ENCODE measurements at places on chromosomes 6 and 20.
A peak's percentile ranks its signal among the peaks of the same experiment; 100 is the strongest.

DNA sequence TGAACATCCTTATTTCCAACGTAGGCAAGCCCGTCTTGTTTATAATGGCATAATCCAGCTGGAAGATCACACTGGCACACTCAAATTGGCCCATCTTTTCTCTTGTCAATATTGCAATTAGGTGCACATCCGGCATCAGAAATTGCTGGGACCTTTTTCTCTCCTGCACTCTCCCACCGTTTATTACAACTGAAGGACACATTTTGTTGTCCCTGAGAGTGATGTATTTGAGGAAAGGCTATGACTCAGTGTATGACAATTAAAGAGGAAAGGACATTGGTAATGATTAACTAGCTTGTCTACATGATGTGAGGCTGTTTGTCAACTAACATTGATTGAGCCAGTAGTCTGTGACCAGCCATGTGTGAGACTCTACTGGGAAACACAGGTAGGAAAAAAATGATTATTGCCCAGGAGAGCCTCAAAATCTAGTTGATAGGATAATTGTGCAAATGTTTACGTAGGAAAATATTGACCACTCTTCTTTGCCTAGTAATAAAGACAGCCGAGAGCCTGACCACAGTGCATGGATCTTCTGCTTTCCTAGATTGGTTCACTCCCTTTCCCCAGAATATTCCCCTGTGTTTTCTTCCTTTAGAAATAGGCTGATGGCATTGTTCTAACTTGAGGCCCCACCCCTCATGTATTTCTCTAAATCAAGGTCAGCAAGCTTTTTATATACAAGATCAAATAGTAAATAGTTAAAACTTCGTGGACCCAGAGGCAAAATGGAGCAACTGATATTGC, 230.0 kb upstream of the BTBD3 start:
- no peak for DNase-seq

GRCh38 chr6:6604566-6604965, 16.0 kb downstream of the LY86 start:
- DNase-seq, result no peak

DNA sequence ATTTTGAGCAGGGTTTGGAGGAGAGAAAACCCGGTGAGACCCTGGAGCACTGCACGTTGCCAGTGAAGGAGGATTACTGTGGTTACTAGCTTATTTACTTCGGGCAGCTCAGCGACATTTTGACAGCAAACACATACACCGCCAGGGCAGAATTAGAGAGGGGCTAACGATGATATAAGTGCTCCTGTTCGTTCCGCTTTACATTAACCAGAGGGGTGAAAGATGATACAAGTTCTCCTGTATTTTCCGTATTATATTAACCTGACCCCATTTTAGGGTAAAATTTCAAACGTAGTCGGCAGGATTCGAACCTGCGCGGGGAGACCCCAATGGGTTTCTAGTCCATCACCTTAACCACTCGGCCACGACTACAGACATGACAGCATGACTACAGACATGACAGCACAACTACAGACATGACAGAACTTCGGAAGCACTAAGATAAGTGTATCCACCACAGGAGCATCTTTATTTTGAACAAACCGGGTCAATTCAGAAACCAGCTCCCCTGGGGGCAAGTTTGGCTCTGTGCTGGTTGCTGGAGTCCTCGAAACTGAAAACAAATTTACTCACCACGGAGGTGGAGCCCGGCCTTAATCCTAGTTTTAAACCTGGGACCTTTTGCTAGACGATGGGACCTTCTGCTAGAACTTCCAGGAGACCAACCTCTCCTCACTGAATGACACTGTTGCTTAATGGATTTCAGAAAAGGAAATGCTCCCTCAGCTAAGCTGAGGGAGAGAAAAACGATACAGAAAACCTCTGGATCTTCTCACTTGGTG, 80.4 kb upstream of the ZNF184 start:
- DNase-seq, result no peak

DNA sequence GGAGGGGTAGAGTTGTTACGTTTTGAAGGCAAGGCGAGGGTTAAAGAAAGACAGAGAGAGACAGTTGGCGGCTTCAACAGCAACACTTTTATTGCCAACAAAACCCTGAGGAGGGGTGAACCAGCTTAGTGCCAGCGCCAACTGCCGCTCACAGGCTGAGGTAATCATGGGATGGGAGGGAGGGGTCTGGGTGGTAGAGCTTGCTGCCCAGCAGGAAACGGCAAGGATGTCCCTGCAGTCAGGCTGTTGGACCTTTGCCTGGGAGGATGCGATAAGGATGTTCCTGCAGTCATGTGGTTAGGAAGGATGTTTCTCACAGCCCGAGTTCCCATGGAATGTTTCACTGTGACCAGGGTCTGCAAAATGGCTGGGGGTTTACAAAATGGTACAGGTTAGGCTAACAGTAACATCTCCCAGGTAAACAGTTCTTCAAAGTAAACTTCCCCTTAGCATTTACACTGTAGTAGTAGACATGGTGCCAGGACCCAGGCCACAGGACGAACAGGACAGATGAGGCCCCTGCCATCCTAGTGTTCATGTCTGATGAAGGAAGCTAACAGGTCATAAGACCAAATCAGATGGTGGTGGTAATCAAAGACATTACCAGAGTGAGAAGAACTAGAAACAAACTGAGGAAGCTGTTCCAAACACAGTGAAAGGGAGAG, 647.3 kb upstream of the DEFB115 start:
- DNase-seq, result no peak

DNA sequence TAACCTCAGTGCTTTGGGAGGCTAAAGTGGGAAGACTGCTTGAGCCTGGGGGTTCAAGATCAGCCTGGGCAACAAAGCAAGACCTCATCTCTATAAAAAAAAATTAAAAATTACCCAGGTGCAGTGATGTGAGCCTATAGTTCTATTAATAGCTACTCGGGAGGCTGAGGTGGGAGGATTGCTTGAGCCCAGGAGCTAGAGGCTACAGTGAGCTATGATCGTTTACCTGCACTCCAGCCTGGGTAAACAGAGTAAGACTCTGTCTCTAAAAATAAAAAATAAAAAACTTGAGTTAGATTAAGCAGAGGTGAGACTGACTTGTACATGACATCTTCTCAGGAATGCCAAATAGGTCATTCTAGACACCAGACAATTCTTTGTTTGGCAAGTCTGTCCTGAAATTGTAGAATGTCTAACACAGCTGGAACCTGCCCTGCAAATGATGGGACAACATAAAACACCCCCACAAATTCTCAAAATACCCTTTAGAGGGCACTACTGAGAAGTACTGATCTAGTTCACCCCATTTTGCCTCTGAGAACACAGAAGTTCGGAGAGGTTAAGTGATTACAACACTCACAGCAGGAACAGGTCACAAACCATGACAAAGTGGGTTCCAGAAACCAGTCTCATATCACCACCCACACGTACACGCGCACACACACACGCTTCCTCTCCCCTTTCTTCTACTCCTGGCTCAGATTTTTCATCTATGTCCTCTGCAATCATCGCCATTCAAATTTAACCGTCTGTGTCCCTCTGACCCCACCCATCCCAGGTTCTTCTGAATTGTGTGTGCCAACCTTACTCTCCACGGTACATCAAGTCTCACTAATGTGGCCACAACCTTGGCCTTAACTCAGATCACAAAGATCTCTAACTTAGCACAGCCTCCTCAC, 38.3 kb downstream of the ARHGAP18 start:
- DNase-seq, result peak; percentile 81

GRCh38 chr6:15443119-15443830, 197.4 kb downstream of the JARID2 start:
- no peak for DNase-seq

DNA sequence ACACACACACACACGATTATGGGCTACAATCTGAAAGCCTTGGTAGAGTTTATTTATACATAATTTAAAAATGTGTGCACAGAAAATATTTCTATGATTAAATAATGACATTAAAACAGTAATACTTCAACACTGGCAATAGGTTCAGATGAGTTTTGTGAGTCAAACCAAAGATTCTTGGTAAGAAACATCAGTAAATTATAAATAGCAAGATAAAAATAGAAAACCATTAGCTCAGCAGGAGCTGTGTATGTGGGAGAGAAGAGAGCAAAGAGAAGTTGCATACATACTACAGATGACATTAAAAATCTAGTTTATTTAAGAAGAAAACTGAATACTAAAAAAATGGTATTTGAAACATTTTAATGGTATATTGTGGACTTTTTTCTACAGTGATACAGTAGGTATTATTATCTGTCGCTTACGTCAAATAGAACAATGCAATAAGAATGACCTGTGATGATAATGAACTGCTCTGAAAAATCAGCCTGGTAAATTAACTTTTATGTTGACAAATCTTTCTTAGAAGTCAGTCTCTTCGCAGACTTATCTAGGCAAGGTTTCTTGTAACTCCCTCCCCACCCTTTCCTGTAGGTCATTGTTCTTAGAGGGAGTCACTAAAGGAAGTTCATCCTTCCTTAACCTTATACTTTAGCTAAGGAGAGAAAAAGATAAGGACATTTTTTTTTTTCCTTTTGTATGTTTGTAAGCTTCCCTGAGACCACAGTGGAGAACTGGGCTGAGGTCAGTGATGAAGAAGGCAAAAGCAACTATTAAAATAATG, 149.3 kb downstream of the GJA1 start:
- DNase-seq, result no peak

GRCh38 chr20:5908981-5909380, 41.4 kb downstream of the TRMT6 start:
- no peak for DNase-seq
